ENCODE measurements at places on chromosomes 5 and 9.

- no peak for DNase-seq
Measured at GRCh38 chr9:69894720-69895119, 74.1 kb downstream of the CFAP95 start.

- DNase-seq: no peak
Measured at GRCh38 chr5:89573345-89573744, 690.4 kb upstream of the MEF2C start.

GRCh38 chr9:106284296-106284695, 578.7 kb upstream of the ZNF462 start:
- no peak for DNase-seq

- DNase-seq: no peak
Measured at GRCh38 chr5:33549982-33550567, 109.3 kb downstream of the TARS1 start.

DNA sequence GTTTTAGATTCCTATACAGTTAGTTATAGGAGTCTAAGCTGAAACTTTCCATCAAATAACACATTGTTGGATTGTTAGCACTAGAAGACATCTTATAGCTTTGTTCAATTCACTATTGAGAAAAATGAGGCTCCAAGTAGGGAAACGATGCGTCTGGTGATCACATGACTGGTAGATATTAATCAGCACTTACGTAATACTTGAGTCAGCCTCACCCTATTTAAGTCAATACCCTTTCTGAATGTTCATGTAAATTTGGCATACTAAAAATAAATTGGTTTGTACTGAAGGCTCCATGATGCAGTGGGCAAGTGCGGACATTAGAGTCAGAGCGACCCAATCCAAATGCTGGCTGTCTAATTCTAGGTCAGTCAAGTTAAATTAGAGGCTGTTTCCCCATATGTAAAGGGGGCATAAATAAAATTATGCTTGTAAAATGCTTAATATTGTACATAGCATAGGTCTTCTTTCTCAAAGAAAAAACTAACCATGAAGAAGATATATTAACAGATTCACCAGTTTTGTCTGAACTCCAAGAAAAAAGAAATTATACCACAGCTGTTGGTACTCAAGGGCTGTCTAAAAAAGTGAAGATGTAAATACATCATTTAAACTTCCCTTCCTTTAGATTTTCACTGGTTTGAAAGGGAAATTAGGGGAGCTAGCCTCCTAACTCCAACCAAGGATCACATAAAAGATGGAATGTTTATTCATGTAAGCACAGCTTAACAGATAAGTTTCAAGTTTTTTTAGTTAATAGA, 406.6 kb upstream of the TLE4 start:
- DNase-seq: no peak

GRCh38 chr5:10736808-10737207, 24.2 kb downstream of the DAP start:
- DNase-seq: no peak

GRCh38 chr5:172293745-172294342, 10.3 kb upstream of the UBTD2 start:
- no peak for DNase-seq

DNA sequence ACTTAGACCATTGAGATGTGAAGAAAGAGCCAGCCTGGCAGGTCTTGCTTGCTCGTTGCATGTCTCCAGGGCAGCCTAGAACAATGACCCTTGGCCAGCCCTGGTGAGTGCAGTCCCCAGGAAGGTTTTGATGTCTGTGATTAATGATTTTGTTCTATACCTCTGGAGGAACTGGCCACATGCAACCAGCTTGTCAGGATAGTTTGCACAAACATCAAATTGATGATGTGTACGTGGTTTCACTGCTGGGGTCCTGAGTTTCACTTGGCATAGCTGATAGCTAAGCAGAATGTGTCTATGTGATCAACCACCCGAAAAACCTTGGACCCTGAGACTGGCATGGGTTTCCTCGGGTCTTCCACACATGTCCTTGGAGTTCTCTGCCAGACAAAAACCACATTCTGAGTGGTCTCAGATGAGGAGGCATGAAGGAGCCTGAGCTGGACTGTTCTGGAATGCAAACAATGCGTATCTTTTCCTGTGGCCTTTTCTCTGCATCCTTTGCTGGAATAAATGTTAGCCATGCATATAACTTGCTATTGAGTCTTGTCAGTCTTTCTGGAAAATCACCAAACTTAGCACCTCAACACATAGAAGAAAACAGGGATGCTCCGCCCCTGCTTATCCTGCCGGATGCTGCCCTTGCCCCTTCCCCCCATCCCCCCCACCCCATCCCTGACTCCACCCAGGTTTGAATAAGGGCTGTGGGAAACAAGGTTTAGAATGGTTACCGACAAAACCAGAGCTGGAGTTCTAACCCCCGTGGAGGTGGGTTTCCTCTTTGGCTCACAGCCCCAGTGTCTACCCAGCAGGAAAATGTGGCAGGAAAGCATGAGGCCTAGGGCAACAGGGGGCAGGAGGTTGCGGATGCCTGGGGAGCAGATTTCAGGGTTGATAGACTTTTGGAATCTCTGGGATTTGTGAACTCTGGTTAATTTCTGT, 50.1 kb upstream of the ANKRD33B start:
- DNase-seq: no peak

- no peak for DNase-seq
Measured at GRCh38 chr5:175892015-175892800, 20.8 kb downstream of the CPLX2 start.

GRCh38 chr5:144126707-144127106, 43.8 kb downstream of the YIPF5 start:
- no peak for DNase-seq

GRCh38 chr5:40428126-40428525, 251.6 kb upstream of the PTGER4 start:
- DNase-seq: no peak

GRCh38 chr9:76701441-76702039, 62.7 kb upstream of the PCA3 start:
- no peak for DNase-seq

DNA sequence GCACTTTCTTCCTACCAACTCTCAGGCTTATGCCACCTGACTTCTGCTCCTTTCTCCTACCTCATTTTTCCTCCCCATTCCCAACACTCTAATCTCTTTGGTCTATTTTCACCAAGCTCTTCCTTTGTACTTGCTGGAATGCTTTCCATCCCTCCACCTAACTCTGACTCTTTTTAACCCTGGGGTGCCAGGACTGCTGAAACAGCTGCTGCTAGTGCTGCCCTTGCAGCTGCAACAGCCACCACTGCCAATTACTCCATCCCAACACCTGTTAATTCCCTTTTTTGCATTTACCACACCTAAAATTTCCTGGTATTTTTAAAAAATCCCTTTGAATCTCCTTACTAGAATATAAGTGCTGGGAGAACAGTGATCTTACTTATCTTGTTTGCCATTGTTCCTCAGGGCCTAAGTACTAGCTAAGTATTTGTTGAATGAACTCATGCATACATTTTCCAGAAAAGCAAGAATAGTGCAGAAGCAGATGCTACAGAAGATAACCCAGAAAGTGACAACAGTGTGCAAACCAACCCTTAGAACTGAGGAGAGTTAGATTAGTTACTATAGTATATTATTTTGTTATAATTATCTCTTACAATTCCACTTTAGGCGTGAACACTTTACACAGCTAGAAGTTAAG, 11.5 kb downstream of the NADK2 start:
- DNase-seq: no peak

DNA sequence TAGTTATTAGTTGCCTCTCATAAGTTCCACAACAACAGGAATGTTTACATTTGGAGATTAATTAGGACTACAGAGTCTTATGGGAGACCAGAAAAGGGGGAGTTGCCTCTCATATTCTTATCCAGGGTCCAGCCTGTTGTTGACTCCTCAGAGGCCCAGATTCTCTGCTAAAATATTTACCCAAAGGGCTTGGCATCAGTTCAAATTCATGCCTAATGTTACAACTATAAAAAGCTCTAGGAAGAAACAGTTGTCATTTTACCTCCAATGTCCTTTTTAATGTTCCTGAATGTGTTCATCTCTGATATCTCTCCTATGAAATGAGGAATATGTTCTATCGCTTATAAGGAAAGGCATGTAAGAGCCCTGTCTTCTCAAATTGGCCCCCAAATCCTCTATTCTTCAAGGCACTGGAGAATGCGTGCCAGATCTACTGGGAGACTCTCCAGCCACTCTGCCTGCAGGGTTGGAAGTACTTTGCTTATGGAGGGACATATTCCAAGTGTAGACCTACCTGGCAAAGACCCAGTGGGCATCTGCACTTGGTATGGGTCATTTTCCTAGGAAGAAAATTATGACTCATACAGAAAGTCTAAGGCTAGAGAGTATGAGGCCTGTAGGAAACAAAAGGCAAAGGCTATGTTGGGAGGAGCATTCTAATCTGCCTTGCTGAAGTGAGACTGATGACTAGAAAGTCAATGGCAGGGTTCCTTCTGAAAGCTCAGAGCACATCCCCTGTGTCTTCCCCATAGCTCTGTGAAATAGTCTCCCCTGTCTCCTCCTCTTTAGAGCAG, 192.6 kb downstream of the ESM1 start:
- DNase-seq: no peak

- no peak for DNase-seq
Measured at GRCh38 chr5:156888520-156888919, 38.4 kb downstream of the PPP1R2B start.

- DNase-seq: no peak
Measured at GRCh38 chr5:81359108-81359507, 34.8 kb downstream of the ACOT12 start.

- DNase-seq: no peak
Measured at GRCh38 chr9:133248726-133249295, 26.2 kb downstream of the ABO start.

DNA sequence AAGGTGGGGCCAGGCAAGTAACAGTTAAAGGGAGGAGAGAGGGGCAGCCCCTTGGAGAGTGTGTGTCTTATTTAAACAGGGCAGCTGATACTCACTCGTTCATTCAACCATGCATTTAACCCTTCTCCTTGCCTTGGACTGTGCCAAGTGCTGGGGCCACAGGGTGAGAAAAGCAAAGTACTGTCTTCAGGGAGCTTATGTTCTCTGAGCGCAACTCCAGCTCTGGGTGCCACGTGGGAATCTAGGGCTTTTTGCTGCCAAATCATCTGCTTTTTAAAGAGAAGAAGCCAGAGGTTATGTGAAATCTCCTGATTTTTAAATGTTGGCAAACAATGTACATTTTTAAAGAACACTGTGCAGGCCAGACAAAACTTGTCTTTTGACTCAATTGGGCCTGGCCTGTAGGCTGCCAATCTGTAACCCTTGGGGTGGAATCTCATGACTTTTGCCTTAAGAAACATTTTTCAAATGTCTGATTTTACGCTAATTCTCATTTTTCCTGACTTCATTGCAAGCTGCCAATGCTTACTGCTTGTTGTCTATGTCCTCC, 157.8 kb downstream of the NTRK2 start:
- DNase-seq: no peak

DNA sequence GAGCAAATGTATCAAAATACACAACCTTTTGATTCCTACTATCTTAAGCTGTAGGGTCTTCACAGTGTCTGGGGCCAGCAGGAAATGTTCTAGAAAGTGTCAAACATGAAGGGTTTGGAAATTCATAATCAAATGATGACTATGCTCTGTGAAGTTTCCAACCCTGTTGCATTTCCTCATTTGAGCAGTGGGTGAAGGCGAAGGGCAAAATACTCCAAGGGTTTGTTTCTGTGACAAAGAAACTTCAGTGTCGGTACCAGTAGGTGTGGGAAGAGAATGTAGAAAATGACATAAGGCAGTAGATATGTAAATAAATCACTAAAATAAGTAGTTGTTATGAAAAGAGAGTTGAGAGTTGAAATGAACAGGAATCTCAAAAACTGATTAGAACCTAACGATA, 576 bp downstream of the ALDOB start:
- no peak for DNase-seq

- no peak for DNase-seq
Measured at GRCh38 chr5:24385070-24385469, 259.7 kb downstream of the CDH10 start.

GRCh38 chr5:66560371-66560770, 35.8 kb upstream of the MAST4 start:
- DNase-seq: no peak

All from NCI-H2107 (cell line).